ENCODE measurements at places on chromosomes 1 and 21. TPM values are rescaled to one million over a fixed set of nuclear protein-coding genes. Genes with fewer than 3 reads are reported as not detected.

DNA sequence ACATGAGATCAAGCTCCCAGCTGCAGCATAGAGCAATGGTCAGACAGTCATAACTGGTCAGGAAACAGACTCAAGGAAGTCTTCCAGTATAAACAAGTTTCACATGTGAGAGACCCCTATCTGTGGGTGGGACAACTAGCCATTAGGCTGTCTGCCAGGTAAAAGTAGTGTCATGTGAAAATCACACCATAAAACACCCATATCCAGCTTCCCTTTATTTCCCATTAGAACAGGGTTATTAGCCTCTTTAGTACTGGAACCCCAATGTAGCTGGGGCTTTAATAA lies 426.7 kb downstream of the KCNT2 start:
- DNase-seq = no peak

DNA sequence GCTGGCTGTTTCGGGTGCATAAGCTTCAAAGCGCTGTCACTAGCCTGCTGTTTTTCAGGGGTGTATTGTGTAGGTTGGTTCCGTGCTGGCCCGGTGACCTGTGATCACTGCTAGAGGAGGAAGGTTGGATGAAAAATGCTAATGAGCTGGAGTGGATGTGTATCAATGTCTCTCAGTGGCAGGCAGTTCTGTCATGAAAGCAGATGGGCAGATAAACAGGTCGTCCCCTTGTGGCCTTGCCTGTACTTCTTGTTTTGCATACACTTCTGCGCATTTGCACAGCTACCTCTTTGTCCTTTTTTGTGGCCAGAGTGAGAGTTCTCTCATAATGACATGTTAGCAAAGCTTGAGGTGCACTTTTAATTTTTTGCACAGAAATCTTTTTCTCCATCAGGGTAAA lies 2.9 kb downstream of the SELENON start:
- DNase-seq = no peak

Gene PIGM
- total RNA-seq = 3.4 TPM

GRCh38 chr21:17231771-17232170 lies 281.1 kb upstream of the CXADR start:
- DNase-seq = no peak

Gene HDAC1
- 158 TPM for total RNA-seq
